Cardiac fibroblast (primary cell): ENCODE measurements at places on chromosomes 2 and 18.

DNA sequence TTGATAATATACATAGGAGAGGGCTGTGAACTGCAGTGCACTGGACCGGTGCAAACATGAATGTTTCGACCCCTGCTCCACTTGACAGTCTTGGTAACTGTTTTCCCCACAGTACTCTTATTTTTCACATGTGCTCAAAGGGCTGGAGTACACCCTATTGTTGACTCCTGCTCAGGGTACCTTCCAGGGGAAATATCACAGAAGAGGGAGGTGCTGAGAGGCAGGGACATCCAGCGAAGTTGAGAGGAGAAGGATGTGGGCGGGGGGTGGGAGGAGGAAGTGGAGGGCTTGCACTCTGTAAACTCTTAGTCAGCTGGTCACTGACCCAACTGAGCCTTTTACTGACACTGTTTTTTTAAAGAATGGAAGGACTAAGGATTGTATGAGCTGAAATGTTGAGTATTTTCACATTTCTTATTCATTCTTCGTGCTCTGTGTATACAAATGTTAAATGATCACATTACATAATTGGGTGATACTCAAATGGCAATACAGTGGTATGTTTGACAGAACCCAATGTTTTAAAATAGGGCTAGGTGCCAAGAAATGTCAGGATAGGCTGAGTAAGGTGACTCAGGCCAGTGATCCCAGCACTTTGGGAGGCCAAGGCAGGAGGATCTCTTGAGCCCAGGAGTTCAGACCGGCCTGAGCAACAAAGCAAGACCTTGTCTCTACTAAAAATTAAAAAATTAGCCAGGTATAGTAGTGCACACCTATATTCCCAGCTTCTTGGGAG lies 10.0 kb downstream of the INPP4A start:
- DNase-seq: peak; percentile 43

DNA sequence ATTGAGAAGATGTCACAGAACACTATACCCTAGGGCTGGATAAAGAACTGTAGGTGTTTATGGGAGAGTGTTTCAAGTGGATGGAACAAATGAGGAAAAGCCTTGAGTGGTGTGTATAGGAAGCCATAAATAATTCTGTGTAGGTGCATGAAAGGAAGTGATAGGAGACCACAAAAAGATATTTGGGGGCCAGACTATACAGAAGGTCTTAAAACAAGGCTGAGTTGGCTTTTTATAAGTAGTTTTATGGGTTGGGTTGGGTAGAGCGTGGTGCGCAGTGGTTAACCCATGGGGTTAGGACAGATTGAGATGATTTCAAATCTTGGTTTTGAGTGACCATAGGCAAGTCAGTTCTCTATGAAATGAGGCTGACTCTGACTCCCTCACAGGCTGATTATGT lies 110.5 kb downstream of the PKP4 start:
- DNase-seq: no peak

DNA sequence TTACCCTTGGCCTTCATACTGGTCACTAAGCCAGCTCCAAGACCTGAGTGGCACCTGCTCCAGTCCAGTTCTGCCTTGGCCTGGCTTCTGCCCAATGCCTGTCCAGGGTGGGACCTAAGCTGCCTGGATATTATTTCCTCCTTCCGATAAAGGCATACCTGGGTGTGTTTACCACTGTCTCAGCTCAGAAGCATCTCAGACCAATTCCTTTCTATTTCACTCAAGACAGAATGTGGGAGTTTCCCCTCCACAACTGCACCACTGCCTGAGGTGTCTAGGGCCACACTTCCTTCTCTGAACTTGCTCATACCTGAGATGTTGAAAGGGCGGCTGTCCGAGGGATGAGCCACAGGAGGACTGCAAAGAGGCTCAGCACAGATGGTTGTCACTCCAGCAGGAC lies 18.4 kb upstream of the CAB39 start:
- DNase-seq: no peak

- DNase-seq: peak; percentile 90
These were observed 5.4 kb downstream of the IL1R1 start for GRCh38 chr2:102147935-102148334.

DNA sequence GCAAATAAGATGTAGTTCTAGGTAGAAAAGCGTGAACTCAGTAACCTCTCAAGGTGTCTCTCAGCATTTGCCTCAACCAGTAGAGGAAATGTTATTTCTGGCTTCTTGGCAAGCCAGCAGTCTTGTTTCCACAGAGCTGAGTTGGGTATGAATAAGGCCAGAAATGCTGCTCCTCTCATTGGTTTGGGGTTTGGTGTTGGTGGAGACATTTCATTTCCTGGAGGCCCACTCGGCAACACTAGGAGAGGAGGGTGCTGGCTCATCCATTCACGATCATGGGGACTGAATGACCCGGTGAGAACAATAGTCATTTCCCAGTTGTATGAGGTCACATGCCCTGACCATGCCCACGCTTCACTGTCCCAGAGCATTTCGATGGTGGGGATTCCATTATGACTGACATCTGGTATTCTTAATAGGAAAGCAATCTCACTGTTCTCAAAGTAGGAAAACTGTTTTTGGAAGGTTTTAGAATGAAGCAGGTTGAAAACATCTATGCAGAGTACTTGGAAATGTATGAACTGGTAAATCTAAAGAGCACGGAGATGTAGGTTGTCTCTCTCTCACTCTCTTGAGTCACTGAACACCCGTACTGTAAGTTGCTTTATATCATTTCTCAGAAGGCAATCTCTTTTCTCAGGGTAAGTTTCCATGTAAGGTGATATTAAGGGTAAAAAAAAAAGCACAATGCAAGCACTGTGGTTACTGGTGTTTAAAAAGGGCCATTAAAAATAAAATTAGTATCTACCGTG lies 37.1 kb upstream of the CTLA4 start:
- DNase-seq: no peak

GRCh38 chr2:152380261-152381055 lies 45.5 kb downstream of the FMNL2 start:
- DNase-seq: no peak

GRCh38 chr18:75250471-75250821 lies 39.8 kb downstream of the TSHZ1 start:
- DNase-seq: no peak

DNA sequence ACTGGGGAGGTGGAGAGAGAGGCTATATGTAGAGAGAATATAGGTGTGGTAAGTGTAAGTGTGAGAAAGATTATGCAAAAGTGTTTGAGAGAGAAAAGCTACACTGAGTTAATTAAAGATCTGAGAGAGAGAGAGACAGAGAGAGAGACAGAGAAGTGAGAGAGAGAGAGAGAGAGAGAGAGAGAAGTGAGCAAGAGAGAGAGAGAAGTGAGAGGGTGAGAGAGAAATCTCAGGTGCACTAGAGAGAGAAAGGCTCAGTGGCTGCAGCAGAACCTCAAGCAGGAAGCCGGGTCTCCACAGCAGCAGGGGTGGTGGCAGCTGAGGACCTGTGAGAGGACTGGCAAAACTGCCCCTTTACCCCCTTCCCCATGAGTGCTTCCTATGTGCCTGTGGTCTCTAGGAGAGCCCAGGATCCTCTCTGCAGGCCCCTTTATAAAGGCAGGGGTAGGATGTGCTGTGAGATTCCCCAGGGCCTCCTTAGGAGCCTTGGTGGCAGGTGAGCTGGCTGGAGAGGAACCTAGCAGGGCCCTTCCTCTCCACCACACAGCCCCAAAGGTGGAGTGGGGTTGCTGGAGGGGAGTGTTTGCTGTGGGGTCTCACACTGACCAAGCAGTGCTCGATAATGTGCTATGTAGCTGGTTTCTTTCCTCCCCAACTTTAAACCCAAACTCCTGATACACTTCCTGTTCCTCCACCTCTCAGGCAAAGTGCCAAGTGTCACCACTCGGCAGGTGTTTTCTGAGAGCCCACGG lies 52.6 kb downstream of the SLC4A5 start:
- DNase-seq: no peak

- no peak for DNase-seq
These were observed 500.3 kb downstream of the LRP1B start for GRCh38 chr2:141630407-141630930.

- no peak for DNase-seq
These were observed 101.0 kb downstream of the STPG4 start for GRCh38 chr2:47054036-47054555.

GRCh38 chr18:10851824-10852319 lies 297.5 kb downstream of the PIEZO2 start:
- peak; percentile 86 for DNase-seq

DNA sequence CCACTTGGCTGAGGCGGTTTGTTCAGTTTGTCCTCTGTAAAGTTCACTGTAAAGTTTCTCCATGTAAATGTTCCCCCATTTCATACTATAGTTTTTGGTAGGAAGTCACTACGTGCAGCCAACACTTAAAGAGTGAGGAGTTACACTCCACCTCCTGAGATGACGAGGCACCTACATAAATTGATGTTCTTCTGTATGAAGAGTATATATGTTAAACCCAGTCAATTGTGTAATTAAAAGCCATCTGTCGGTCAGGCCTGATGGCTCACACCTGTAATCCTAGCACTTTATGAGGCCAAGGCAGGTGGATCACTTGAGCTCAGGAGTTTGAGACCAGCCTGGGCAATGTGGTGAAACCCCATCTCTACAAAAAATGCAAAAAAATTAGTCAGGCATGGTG lies 7.6 kb downstream of the PIGN start:
- DNase-seq: no peak

DNA sequence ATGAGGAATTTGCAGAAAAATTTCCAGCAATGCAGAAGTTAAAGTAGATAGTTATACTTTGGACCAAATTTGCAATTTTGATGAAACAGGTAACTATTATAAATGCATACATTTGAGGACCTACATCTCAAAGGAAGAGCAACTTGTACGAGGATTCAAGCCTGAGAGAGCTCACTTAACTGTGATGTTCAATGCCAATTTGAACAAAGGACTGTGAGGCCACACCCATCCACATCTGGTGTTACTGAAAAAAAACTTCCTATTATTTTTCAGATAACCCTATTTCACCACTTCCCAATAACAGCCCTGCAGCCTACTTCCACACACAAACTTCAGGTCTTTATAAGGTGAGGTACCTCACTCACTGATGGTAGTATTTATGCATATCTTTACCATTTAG lies 203.5 kb upstream of the NABP1 start:
- no peak for DNase-seq

GRCh38 chr18:59109375-59109774 lies 30.3 kb upstream of the SEC11C start:
- peak; percentile 5 for DNase-seq

DNA sequence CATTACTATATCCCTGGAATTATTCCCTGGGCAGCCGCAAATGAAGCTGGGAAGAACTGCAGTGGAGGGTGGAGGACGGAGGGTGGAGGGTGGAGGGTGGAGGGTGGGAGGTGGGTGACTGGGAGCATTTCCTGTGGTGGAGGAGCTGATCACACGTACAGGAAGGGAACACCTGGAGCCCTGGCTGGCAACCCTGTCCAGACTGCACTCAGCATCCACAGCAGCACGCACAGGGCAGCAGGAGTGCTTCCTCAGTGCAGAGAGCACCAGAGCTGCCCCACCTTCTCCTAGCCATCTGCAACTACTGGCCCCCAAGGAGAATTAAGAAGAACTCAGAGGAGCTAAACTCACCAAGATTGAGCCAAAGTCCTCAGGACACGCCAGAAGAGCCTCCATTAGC lies 249.9 kb downstream of the EIPR1 start:
- no peak for DNase-seq

GRCh38 chr2:158153270-158154015 lies 51.8 kb downstream of the UPP2 start:
- no peak for DNase-seq

- DNase-seq: no peak
These were observed 1341.8 kb upstream of the NXPH2 start for GRCh38 chr2:140122001-140122400.

- no peak for DNase-seq
These were observed 354.8 kb downstream of the CELF4 start for GRCh38 chr18:37210781-37211180.

- no peak for DNase-seq
These were observed 7.2 kb upstream of the USP34 start for GRCh38 chr2:61478086-61478485.

- DNase-seq: peak; percentile 82
These were observed 88.5 kb upstream of the SH3BP4 start for GRCh38 chr2:234863043-234863934.

- no peak for DNase-seq
These were observed 3.9 kb downstream of the TMEM185B start for GRCh38 chr2:120219291-120219690.

- no peak for DNase-seq
These were observed 3.0 kb downstream of the HOXD8 start for GRCh38 chr2:176132205-176133171.

- no peak for DNase-seq
These were observed 72.4 kb downstream of the ZNF521 start for GRCh38 chr18:25279556-25279955.

DNA sequence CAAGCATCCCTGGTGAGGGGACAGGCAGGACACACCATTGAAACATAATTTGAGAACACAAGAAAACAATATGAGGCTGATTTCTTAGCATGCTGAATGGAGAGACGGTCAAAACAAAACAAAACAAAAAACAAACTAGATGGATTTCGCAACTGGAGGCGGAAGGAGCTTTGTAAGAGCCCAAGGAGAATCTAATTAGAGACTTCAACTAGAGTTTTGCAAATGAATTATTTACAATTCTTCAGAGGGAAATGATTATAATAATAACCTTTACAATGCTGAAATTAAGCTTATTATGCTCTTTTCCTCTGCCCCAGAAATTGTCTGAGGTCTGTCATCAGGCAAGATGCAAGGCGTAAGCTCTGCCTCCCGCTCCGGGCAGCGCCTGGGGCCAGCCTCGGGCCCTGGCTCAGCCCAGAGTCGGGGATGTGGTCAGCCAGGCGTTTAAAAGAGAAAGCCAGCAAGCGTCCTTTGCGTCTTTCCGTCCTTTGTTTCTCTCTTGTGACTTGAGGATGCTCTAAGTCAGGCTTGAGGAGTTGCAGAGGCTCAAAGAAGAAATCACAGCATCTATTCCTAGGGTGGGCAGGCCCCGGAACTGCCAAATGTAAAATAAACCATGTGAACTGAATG lies 139.6 kb downstream of the TWIST2 start:
- no peak for DNase-seq

DNA sequence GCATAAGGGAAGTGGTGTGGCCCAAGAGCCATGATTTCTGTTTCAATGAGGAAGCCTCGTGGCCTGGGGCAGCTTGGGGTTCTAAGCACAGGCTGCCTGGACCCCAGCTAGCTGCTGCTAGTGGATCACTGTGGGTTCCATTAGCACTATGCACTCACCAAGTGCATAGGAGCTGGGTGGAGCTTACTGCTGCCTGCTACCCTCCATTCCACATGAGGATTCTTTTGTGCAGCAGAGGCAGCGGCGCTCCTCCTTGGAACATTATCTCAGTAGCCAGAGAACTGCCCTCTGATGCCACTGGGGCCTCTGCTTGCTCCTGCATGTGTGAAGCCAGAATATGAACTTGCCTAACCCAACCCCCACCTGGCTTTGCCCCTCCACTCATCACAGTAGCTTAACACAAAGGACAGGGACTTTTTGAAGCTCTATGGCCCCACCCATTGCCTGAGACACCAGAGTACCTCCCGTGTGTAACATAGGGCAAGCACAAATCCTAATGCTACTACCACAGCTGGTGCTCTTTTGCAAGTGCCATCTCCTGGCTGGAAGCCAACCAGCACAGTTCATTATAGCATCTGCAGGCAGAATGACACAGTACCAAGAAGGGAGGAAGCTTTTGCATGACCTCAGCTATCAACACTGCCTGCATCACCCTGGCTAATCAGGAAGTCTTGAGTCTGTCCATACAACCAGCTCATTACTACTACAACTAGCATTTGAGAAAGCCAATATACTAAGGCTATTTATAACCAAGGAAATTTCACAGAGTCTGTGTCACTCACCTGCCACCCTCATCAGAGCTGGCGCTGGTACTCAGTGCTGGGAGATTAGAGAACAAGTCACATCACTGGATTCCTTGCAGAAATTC lies 297.0 kb upstream of the GULP1 start:
- peak; percentile 28 for DNase-seq
